IMR-90 (cell line): ENCODE measurements at places on chromosomes 13 and 19. TPM values are rescaled to one million over a fixed set of nuclear protein-coding genes. Genes with fewer than 3 reads are reported as not detected.

DNA sequence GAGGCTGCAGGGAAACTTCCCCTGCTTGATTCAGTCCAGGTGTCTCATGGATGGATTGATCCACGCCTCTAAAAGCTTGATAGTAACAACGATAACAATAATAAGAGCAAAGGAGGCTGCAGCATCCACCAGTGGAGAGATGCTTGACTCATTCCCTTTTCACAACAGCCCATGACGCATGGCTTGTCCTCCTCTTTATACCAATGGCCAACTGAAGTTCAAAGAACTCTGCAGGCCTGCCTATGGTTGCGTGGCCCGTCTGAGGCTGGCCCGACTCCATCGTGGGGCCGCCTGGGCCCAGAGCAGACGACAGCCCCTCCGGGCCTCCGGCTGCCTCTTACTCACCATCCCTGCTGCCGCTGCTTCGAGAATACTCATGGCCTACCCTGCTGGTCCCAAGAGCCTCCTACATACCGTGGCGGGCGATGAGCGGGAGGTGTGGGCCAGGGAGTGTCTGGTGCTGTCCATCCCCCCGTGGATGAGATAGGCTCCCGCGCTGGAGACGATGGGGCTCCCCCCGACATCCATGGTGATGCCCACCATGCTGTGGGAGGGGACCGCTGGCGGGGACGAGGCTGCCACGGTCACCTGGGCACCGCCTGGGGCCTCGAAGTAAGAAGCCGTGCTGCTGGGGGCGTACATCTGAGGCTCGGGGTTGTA is 61.8 kb upstream of the RANBP3 start:
- no peak overlapping the region for H3K27ac ChIP-seq
- H3K27me3 ChIP-seq: no peaks in the 10 kb centered on the region
- no peaks in the 10 kb centered on the region for H3K36me3 ChIP-seq
- no peak overlapping the region for H3K4me3 ChIP-seq
- no peak for DNase-seq
- peaks cover 4% of the 10 kb centered on the region; the same call in 1 of the 2 replicates for H3K4me1 ChIP-seq

DNA sequence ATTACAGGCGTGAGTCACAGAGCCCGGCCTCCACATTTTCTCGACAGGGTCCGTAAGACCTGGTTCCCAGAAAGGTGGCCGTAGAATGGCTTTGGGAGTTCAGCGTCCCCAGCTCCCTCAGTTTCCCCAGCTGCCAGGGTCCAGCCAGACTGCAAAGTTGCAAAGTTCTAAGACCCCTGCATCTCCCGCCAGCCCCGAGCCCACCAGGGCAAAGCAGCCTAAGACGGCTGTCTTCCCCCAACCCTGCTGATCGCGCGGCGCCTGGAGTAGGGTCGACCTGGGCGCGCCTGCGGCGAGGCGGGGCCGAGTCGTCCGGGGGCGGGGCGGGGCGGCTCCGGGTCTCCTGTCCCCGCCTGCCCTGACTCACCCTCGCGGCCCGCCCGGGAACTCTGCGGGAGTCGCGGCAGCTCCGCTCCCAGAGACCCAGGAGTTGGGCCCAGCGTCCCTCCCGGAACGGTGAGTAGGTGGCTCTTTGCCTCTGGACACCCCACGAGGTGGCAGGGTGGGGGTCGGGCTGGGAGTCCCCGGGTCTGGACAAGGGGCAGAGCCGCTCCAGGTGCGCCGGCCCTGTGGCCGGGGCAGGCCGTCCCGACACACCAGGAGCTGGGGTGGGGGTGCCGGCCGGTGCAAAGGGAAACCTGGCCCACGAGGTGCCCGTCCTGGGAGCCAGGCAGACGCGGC is at the start of gene LRRC8E:
Gene LRRC8E (plus strand): TSS at position 366 of the 681 bp plus-strand sequence. CDS start 7,094 bp downstream, outside the sequence.
- H3K4me3 ChIP-seq: peak within 1 kb of the TSS; percentile 79
- no peaks in the 10 kb centered on the region for H3K36me3 ChIP-seq
- H3K27ac ChIP-seq: peak within 1 kb of the TSS; percentile 40; the same call in 1 of the 2 replicates
- DNase-seq: peak; percentile 55
- no peaks in the 10 kb centered on the region for H3K27me3 ChIP-seq

- DNase-seq: no peak
- H3K27me3 ChIP-seq: no peaks in the 10 kb centered on the region
- peaks cover 39% of the 10 kb centered on the region for H3K36me3 ChIP-seq
- H3K4me3 ChIP-seq: no peak overlapping the region
Observed at GRCh38 chr13:114071991-114072390, 60.4 kb downstream of the RASA3 start.

GRCh38 chr13:96426167-96426566 is 336.3 kb downstream of the HS6ST3 start:
- DNase-seq: no peak
- H3K27me3 ChIP-seq: no peaks in the 10 kb centered on the region
- no peaks in the 10 kb centered on the region for H3K36me3 ChIP-seq
- H3K4me3 ChIP-seq: no peak overlapping the region
- no peaks in the 10 kb centered on the region for H3K4me1 ChIP-seq

DNA sequence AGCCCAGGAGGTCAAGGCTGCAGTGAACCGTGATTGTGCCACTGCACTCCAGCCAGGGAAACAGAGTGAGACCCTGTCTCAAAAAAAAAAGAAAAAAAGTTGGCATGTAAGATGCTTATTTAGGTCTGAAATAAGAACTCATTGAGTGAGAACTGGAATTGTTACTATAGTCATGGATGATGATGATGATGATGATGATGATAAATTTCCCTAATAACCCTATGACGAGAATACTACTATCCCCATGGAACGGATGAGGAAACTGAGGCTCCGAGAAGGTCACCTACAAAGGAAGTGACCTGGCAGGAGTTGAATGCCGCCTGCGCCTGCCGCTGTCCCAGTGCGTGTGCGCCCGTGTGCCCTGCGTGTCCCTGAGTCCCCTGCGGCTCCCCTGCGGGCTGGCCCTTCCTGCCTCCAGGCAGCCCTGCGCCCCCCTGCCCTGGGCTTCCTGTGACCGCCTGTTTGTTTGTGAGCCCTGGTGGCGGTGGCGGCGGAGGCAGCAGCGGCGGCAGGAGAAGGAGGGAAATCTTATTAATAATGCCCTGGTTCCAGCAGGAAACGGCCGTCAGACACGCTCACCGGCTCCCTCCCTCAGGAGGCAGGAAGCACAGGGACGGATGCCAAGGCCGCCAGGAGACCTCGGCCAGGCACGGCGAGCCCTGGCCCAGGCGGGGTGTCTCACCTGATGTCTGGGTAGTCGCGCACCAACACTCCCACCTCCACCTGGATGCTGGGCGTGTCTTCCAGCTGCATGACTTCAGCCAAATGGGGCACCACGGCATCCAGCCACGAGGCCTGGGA is 29.6 kb downstream of the EXOC3L2 start:
- no peak for DNase-seq
- H3K36me3 ChIP-seq: no peaks in the 10 kb centered on the region
- H3K4me3 ChIP-seq: no peak overlapping the region
- H3K4me1 ChIP-seq: peaks cover 3% of the 10 kb centered on the region; the same call in 1 of the 2 replicates

DNA sequence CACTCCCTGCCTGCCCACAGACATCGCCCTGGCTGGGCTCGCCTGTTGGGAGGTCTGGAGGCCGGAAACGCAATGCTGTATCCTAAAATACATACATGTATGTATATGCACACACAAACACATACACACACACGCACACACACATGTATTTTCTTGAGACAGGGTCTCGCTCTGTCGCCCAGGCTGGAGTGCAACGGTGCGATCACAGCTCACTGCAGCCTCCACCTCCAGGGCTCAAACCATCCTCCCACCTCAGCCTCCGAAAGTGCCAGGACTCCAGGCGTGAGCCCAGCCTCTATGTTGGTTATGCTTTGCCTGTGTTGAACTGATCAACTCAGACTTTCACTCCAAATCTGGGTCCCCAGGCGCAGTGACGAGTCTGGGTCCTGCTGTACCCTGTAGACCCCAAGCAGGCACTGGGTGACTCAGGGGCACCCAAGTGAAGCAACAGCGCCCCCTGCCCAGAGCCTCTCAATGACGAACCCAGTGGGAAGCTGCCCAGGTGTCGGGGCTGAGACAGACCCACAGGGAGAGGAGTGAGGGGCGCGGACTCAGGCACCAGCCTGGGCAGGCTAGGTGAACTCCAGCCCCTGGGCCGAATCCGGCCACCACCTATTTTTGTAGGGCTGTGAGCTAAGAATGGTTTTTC is 27.4 kb upstream of the CACTIN start:
- no peaks in the 10 kb centered on the region for H3K27me3 ChIP-seq
- no peak overlapping the region for H3K27ac ChIP-seq
- no peak for DNase-seq
- H3K36me3 ChIP-seq: peaks cover 54% of the 10 kb centered on the region
- no peak overlapping the region for H3K4me3 ChIP-seq
- peaks cover 3% of the 10 kb centered on the region for H3K4me1 ChIP-seq

DNA sequence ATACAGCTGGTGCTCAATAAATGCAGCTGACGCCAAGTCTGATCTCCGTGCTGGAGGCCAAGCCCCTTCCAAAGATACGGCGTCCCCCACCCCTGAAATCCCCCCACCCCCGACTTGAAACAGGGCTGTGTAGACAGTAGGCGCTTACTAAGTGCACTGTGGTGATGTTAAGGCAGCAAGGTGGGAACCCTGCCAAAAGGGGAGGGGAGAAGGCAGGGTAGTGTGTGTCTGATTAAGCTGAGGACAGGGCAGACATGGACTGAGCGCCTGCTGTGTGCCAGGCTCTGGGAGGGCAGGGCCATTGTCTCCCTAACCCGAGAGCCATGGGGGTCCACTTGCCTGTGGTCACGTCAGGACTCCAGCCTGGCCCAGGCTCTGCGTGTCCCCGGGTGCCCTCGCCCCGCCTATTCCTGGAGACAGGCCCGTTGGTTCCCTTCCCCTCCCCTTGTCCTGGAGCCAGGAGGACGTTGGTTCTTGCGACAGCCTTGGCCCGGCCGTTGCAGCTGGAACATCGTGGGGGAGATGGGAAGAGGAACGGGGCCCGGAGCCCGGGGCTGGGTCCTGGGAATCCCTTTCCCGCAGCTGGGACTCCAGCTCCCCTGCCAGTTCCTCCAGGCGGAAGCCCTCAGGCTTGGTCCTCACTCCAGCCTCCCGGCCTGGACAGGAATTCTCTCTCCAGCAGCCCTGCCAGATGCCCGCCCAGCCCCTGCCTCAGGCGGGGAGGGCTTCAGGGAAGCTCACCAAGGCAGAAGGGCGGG is 1.7 kb upstream of the ELANE start:
- DNase-seq: peak; percentile 81
- H3K4me3 ChIP-seq: no peak overlapping the region
- H3K36me3 ChIP-seq: no peaks in the 10 kb centered on the region
- peak overlapping the region; percentile 90 for H3K27ac ChIP-seq

- DNase-seq: no peak
- no peaks in the 10 kb centered on the region for H3K27me3 ChIP-seq
- H3K4me1 ChIP-seq: no peaks in the 10 kb centered on the region
- H3K36me3 ChIP-seq: no peaks in the 10 kb centered on the region
- H3K4me3 ChIP-seq: no peak overlapping the region
Observed at GRCh38 chr13:22270881-22271280, 600.0 kb downstream of the FGF9 start.

GRCh38 chr19:41876847-41877832 is at the start of gene CD79A:
CD79A (plus strand) TSS chr19:41877279; CDS start chr19:41877305, 26 bp downstream.
- peaks cover 15% of the 10 kb centered on the region; the same call in 1 of the 2 replicates for H3K27me3 ChIP-seq
- H3K36me3 ChIP-seq: peaks cover 4% of the 10 kb centered on the region; the same call in 1 of the 2 replicates
- H3K4me1 ChIP-seq: no peaks in the 10 kb centered on the region
- no peak for DNase-seq

- no peaks in the 10 kb centered on the region for H3K4me1 ChIP-seq
- DNase-seq: no peak
- peaks cover 7% of the 10 kb centered on the region for H3K27me3 ChIP-seq
Observed at GRCh38 chr13:50699874-50700663, 143.4 kb downstream of the DLEU7 start.

- H3K27me3 ChIP-seq: no peaks in the 10 kb centered on the region; the same call in 1 of the 2 replicates
- no peaks in the 10 kb centered on the region for H3K4me1 ChIP-seq
- H3K27ac ChIP-seq: no peak overlapping the region
- no peaks in the 10 kb centered on the region for H3K36me3 ChIP-seq
- H3K4me3 ChIP-seq: no peak overlapping the region
- DNase-seq: no peak
Observed at GRCh38 chr13:48592688-48593049, 59.8 kb upstream of the RCBTB2 start.

GRCh38 chr13:30138511-30138910 is 168.8 kb downstream of the KATNAL1 start:
- no peaks in the 10 kb centered on the region for H3K36me3 ChIP-seq
- H3K4me3 ChIP-seq: no peak overlapping the region
- no peak for DNase-seq
- no peak overlapping the region for H3K27ac ChIP-seq

GRCh38 chr13:75137911-75138571 is 343.9 kb downstream of the TBC1D4 start:
- no peak overlapping the region for H3K27ac ChIP-seq
- H3K27me3 ChIP-seq: no peaks in the 10 kb centered on the region
- no peak for DNase-seq
- H3K4me1 ChIP-seq: no peaks in the 10 kb centered on the region
- H3K36me3 ChIP-seq: no peaks in the 10 kb centered on the region
- H3K4me3 ChIP-seq: no peak overlapping the region

DNA sequence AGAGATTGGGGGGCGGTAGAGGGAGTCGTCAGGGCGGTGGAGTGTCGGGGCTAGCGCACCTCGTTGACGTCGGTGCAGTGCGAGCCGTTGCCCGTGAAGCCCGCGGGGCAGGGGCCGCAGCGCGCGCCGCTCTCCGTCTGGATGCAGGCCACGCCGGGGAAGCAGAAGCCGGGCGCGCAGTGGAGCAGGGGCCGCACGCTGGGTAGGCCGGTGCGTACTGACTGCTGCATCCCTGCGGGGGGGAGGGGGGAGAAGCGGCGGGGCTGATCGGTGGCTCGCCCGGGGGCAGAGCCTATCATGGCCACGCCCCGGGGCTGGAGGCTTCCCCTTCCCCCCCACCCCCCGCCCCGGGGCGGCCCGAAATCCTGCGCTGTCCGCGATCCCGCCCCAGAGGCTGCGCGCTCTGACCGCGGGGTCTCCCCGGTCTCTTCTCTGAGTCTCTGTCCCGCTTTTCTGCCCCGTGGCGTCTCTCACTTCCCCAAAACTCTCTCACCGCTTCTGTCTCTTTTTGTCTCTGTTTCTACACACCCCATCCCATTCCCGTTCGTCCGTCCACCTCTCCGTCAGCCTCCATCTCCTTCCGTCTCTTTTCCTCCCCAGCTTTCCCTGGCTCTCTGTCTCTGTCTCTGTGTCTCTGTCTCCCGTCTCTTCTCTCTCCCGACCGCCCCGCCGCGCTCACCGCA is 1.1 kb downstream of the COMP start:
- DNase-seq: no peak
- peak overlapping the region; percentile 19; the same call in 1 of the 2 replicates for H3K4me3 ChIP-seq
- H3K27me3 ChIP-seq: peaks cover 74% of the 10 kb centered on the region
- H3K4me1 ChIP-seq: peaks cover 2% of the 10 kb centered on the region; the same call in 1 of the 2 replicates

PLVAP gene
- polyA plus RNA-seq: not detected in 2 replicates

KATNAL1 gene
- 6.5 and 6.9 TPM in 2 replicates for polyA plus RNA-seq

B3GNT8 gene
- polyA plus RNA-seq: 0.30 and 0.36 TPM in 2 replicates

FCER2 gene
- not detected in 2 replicates for polyA plus RNA-seq

PCP2 gene
- polyA plus RNA-seq: not detected in 2 replicates

ZNF583 gene
- 1.9 and 2.8 TPM in 2 replicates for polyA plus RNA-seq
